ENCODE measurements at places on chromosomes 1 and 21.

GRCh38 chr1:212612041-212612961, 3.7 kb downstream of the ATF3 start:
- DNase-seq, result peak; percentile 17

DNA sequence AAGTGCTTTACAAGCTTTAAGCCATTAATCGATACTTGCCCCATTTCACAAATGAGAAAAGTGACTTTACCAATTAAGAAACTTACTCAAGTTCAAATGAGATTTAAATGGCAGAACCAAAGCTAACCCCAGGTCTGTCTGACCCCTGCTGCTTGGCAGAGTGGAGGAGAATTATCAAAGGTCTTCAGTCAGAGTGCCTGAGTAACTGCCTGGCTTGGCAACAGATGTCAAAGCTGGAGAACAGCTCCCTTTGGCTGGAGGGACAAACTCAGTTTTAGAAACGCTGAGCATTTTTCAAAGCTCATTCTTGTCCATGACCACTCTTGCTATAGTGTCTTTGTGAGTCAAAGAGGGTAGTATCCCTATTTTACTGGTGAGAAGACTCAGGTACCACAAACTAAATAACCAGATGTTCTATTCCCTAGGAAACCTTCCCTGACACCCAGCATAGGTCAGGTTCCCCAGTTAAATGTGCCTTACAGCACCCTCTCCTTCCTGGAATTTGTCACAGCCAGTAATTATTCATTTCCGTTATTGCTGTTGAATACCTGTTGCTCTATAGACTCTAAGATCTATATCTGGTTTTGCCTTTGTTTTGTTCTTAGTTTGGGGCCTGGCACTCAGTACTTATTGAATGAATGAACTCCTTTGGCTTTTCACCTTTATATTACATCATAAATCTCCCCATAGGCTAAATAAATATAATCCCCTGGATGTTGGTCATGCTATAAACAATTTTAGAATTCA, 5.0 kb upstream of the BCAR3 start:
- peak; percentile 63 for DNase-seq

DNA sequence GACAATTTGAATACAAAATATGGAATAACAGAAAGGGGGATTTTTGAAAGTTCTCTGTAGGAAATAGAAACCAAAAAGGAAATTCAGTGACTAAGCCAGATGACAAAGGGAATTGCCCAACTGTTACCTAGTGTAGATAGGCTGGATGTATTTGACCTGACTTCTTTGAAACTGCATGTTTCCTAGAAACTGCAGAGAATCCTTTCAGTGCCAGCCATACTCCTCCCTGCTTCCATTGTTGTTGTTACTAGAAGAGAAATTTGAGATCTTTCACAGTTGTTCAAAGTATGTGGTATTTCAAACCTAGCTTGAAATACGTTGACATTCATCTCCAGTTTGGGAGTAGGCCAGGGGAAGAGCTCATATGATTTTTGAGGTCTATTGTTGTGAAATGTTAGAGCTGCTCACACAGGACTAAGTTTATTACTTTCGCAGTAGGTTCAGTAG, 1.8 kb upstream of the GBP5 start:
- no peak for DNase-seq

- DNase-seq, result no peak
These were observed 38.5 kb downstream of the CRB1 start for GRCh38 chr1:197306381-197307062.

GRCh38 chr1:197955486-197956394, 38.6 kb downstream of the LHX9 start:
- no peak for DNase-seq

DNA sequence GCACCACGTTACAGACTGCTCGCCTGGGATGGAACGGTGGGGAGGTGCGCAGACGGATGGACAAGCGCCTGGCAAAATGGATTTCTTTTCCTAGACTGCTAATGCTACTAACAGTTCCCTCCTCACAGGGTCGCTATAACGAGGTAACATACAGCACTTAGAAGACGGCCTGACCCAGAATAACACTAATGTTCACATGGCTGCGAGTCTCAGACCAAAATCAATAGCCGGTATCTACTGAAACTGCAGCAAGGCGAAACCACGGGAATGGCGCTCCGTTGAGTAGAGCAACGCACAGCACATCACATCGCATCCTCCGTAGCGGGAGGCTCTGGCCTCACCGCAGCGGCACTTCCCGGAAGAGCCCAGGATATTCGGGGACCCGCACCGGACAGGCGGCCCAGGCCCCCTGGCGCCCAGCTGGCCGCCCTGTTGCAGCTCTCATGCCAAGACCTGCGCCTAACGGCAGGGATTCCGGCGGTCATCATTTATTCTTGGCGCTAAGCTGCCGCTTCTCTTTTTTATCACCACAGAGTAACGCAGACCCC, 46.6 kb downstream of the VPS26C start:
- DNase-seq, result peak; percentile 64

GRCh38 chr21:26845759-26846035, 488 bp upstream of the ADAMTS1 start:
- no peak for DNase-seq

DNA sequence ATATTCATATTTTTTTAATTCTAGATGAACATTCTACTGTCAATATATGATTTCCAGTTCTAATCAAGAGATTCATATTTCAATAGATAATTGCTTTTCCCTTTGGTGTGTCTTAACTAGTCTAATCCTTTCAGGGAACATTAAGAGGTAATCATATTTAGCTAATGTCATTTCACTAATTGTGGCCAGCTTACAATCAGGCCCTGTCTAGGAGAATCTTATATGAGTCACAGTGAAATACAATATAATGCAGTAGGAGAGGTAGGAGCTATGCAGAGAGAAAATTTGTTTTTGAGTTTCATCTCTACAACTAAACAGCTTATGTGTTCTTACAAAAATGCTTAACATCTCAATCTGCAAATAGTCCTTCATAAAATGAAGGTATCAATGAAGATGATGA, 85.9 kb downstream of the DPYD start:
- no peak for DNase-seq

DNA sequence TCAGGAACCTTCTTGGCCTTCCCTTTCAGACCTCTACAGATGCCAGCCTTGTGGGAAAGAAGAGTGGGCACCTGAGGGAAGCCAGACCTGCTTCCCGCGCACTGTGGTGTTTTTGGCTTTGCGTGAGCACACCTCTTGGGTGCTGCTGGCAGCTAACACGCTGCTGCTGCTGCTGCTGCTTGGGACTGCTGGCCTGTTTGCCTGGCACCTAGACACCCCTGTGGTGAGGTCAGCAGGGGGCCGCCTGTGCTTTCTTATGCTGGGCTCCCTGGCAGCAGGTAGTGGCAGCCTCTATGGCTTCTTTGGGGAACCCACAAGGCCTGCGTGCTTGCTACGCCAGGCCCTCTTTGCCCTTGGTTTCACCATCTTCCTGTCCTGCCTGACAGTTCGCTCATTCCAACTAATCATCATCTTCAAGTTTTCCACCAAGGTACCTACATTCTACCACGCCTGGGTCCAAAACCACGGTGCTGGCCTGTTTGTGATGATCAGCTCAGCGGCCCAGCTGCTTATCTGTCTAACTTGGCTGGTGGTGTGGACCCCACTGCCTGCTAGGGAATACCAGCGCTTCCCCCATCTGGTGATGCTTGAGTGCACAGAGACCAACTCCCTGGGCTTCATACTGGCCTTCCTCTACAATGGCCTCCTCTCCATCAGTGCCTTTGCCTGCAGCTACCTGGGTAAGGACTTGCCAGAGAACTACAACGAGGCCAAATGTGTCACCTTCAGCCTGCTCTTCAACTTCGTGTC, 995 bp upstream of the ZBTB48 start:
- no peak for DNase-seq

- no peak for DNase-seq
These were observed 213.8 kb downstream of the HHIPL2 start for GRCh38 chr1:222334026-222334680.

- DNase-seq, result no peak
These were observed 181.7 kb downstream of the LTN1 start for GRCh38 chr21:28810826-28811524.

GRCh38 chr1:156060937-156061636, at the start of gene RAB25:
RAB25 (plus strand) TSS chr1:156061160; CDS start chr1:156061401, 241 bp downstream.
- DNase-seq, result no peak

GRCh38 chr1:244296447-244296846, 155.3 kb downstream of the ADSS2 start:
- DNase-seq, result no peak

DNA sequence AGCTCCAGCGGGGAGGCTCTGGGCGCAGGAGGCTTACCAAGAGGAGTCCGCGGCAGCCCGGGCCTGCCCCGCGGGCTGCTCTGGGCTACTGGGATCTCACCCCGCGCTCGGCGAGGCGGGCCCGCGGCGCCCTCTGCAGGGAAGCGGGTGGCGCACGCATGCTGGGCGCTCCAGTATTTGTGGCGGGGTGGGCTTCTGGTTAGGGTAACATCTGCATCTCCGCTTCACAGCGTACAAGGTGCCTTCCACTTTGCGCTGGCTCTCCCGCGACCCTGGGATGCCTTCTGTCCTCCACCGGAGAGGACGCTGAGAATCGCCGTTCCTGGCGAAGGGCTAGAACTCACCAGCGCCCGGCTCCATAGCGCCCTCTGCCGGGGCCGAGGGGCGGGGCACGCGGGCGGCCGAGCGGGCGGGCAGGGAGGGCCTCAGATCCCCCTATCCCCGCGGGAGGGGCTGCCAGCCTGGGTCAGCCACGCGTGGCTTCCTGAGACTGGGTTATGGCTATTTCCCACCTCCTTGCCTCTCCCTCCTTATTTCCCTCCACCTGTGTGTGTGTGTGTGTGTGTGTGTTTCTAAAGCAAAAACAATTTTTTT, 46.6 kb upstream of the CTBS start:
- peak; percentile 69 for DNase-seq

DNA sequence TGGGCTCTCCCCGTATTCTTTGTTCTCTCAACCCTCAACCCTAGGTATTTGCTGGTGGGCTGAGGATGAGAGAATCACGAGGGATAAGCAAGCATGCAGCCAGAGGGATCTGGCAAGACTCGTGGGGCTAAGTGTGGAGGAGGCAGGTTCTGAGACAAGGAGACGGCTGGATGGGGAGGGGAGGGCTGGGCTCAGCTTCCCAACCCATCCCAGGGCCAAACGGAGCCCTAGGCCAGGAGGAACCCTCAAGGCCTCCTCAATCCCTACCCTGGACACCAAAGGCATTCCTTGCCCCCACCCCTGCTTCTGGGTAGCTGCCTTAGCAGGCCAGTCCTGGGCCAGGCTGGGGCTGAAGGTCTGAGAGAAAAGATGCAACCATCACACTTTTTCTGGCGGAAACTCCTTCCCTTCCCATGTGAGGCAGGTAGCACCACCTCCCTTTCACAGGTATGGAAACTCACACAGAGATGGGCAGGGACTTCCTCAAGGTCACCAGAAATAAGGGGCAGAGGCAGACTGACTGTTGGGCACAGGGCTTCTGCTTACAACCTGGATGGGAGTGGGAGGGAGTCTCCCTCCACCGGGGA, 6.2 kb downstream of the MEF2D start:
- no peak for DNase-seq

GRCh38 chr1:209844695-209845407, 17.1 kb downstream of the UTP25 start:
- no peak for DNase-seq

DNA sequence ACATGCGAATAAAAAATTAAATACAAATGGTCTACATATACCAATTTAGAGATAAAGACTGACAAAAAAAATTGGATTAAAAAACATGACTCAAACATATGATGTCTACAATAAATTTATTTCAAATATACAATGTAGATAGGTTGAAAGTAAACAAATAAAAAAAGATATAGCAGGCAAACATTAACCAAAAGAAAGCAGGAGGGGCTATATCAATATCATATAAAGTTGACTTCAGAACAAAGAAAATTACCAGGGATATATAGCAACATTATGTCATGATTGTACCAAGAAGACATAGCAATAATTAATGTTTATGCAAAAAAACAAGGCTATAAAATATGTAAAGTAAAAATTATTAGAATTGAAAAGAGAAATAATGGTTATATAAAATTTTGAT, 49.9 kb upstream of the INSL5 start:
- no peak for DNase-seq

DNA sequence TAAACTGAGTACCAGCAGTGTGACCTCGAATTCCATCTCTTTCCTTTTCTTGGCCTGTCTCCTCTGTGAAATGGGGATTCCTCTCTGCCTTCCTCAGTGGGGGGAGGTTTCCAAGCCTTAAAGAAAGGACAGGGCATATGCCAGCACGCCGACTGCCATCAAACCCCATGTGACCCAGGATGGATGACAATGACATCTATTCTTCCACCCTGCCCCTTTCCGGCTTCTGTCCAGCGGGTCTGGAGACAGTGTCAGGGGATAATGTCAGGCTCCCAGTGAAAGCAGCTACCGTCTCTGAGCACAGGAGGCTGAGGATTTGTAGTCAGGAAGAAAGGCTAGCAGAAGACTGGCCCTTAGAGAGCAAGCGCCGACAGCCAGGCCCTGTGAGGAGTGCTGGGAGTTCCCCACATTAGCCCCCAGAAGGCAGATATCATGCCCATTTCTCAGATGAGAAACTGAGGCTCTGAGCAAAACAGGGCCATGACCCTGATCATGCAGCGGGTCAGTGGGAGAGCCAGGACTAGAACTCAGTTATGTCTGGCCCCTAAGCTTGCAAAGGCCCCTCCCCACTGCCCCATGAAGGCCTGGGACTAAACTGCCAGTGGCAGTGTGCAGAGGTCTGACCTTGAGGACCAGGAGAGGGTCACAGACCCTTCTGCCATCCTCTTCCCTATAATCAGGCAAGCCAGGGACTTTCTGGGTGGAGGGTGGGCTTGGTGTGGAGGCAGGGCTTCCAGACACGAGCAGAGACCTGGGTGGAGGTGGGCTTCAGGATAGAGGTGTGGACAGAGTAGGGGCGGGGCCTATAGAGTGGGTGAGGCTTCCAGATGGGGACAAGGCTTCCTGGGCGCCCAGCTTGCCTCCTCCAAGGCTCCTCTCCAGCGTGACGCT, 30.1 kb downstream of the CDCA8 start:
- no peak for DNase-seq

DNA sequence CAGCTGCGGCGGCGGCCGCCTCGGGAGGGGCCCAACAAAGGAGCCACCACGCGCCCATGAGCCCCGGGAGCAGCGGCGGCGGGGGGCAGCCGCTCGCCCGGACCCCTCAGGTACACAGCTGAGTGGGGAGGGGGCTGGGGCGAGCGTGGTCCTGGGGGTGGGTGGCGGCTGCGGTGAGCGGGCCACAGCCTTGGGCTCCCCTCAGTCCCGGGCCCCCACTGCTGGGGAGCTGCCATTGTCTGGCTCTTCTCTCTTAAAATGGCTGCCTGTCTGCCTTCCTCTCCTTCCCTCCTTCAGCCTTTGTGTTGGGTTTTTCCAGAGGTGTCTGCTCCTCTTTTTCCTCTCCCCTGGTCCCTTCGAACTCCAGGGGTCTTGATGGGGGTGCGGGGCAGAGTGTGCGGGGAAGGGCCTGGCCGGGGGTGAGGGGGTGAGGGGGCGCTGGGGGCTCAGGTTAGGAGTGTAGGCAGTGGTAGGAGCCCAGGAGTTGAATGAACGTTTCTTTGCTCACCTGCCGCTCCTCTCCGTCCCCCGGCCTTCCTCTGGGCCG, 1.7 kb downstream of the ARID1A start:
- no peak for DNase-seq

GRCh38 chr1:19735440-19736127, 64.1 kb downstream of the TMCO4 start:
- DNase-seq, result no peak
